ENCODE measurements at places on chromosomes 7 and 10.

DNA sequence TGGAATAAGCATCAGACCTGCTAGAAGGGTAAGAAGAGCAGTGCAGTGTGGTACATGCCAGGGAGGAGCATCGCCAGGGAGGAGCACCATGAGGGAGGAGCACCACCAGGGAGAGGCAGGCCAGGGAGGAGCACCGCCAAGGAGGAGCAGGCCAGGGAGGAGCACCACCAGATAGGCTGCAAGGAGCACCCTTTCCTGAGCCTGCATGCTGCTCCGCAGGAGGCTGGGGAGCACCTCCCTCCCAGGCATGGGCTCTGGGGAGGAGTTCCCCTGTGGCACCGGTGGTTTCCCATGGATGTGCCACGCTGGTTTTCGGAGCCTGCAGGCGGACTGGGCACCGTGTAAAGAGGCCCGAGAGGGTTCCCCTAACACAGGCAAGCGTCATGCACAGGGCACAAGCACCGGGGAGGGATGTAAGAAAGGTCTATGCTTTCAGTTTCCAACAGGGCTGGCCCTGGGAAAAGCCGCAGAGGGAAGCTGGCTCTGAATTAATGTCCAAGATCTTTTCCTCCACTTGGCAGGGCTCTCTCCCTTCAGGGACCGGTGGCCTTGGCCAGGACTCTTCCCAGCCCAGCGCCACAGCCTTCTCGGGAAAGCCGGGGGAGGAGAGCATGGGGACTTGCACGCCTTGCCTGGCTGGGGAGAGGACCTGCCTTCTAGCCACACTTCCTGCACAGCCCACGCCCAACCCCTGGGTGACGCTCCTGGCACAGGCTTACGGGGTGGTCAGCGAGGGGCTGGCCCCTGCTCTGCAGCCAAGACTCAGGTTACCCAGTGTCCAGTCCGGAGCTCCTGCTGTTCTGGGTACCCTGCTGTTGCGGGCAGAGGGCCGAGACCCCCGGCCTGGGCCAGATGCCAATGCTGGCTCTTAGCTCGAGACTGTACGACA is 11.5 kb upstream of the GPER1 start:
- DNase-seq = no peak

GRCh38 chr10:104509981-104510380 is 131.1 kb upstream of the SORCS3 start:
- no peak for DNase-seq

DNA sequence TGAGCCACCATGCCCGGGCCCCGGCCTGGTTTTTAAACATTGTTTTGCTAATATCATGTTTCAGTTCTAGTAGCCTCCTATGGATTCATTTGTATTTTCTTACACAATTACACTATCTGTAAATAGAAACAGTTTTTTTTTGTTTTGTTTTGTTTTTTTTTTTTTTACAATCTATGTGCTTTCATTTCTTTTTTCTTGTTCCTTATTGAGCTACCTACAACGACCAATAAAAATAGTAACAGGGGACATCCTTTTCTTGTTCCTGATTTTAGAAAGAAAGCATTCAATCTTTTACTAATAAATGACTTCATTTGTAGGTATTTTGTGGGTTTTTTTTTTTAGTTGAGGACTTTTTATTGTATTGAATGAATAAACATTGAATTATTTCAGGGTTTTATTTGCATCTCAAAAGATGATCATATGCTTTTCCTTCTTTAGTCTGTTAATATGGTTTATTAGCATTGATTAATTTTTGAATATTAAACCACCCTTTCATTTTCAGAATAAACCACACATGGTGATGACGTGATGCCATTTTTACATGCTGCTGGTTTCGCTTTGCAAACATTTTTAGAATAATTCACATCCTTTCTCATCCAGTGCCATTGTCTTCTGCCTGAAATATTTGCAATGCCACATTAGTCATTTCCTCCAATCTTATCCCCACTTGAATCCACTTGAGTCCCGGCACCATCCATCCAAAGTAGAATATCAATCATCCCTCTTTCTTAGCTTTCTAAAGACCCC is 18.1 kb upstream of the AKR1E2 start:
- peak; percentile 84 for DNase-seq

DNA sequence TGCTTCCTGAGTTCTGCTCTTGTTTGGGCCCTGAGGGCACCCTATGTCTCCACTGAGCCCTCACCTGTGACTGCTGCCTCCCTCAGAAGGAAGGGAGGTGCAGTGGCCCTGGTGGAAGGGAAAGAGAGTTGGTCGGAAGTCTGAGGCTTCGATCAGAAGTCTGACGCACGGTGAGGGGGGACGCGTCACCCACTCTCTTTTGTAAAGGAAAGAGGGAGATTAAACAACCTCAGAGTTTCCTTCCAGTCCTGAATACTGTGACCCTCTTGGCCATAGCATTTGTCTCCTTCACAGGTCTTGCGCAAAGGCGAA is 31.4 kb upstream of the TRIM8 start:
- no peak for DNase-seq

- DNase-seq = no peak
Measured at GRCh38 chr10:14003517-14004184, 327.1 kb downstream of the FRMD4A start.

DNA sequence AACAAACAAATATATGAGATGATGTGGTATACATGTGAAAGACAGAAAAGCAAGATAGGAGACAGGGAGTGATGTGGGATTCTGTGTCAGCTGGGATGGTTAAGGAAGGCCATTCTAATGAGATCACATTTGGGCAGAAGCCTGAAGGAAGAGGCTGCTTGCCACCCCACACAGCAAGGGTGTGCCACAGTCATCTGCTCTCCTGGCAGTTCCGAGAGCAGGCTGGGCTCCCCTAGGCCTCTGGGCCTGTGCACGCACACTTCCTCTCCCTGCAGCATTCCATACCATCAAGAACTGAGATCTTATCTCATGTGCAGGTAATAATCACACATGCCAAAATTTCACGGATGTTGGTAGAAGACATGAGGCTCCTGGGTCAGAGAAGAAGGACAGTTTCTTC is 43.1 kb downstream of the SYPL1 start:
- no peak for DNase-seq

DNA sequence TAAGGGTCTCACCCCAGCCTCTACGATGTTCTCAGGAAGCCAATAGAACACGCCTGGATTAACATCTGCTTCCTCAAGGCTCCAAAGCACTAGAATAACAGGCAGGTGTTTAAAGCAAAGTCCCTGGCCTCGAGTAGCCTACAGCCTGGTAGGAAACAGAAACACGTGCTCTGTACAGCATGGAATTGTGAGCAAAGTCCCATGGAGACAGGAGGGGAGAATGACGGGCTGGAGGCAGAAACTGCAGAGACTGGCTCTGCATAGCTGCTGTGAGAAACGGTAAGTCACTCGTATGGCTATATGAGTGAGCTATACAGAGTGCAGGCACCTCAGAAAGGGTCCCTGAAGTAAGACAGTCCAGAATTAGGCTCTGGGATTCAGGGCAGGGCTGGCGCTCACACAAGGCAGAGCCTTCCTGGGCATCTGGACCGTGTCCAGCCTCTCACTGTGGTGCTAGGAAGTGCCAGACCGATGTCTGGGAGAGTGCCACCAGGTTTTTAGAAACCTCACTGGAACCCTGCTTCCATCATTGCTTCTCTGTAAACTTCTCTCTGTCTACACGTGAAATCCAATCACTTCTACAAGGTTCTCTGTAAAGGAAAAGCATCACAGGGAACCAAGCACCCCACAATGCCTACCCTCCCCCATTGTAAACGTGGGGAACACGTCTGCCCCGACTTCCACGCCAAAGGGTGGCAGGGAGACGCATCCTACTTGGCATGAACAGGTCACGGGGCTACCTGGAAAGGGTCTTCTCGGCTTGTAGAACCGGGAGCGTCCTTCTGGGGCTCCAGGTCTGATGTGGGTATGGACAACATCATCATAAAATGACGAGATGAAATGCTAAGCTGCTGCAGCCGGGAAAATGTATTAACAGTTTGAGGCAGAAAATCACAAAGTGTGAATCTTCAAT is 38.8 kb upstream of the SHH start:
- no peak for DNase-seq

GRCh38 chr7:116588641-116589594 is 64.1 kb downstream of the CAV1 start:
- peak; percentile 82 for DNase-seq

GRCh38 chr10:14163377-14164086 is 167.2 kb downstream of the FRMD4A start:
- no peak for DNase-seq

- DNase-seq = no peak
Measured at GRCh38 chr7:13821152-13821787, 168.2 kb downstream of the ETV1 start.

GRCh38 chr10:113056030-113056429 is 106.0 kb downstream of the TCF7L2 start:
- DNase-seq = no peak

DNA sequence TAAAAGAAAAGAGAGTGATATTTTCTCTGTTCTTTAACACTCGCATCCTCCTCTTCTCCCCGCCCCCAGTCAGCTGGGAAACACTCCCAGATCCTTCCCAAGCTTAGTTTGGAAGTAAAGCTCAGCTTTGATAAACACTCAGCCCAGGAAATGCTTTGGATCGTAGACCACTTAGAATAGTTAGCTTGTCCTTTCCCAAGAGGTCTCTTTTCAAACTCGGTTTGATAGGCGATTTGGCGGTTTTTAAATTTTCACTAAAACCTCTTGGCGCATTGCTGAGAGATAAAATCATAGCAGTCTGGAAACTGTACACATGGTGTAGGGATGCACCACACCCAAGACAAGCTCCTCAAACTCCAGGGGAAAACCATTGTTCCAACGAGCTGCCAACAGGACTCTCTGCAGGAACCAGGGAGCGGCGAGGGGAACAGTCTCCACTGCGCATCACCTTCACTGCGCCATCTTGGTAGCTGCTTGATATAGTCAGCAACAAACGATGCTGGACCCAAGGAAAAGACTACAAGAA is 22.3 kb downstream of the SMURF1 start:
- DNase-seq = no peak

- no peak for DNase-seq
Measured at GRCh38 chr10:77309509-77309908, 328.1 kb downstream of the KCNMA1 start.

DNA sequence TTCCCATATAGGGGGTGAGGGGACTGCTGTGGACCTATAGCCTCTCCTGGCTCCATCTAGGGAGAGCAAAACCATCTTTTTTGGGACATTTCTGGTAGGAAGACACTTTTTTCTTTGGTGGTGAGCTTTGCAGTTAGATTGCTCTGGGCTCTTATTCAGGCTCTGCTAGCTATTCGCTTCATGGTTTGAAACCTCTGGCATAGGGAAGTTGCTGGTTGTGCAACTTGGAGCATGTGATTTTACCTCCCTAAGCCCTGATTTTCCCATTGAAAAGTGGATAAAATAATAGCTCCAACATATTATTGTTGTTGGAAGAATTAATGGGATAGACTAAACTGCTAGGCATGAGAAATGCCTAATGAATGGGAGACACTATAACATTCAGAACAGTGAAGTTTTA is 69.6 kb downstream of the CYP26A1 start:
- DNase-seq = no peak

GRCh38 chr10:117134306-117135025 is 3.6 kb downstream of the VAX1 start:
- DNase-seq = no peak

DNA sequence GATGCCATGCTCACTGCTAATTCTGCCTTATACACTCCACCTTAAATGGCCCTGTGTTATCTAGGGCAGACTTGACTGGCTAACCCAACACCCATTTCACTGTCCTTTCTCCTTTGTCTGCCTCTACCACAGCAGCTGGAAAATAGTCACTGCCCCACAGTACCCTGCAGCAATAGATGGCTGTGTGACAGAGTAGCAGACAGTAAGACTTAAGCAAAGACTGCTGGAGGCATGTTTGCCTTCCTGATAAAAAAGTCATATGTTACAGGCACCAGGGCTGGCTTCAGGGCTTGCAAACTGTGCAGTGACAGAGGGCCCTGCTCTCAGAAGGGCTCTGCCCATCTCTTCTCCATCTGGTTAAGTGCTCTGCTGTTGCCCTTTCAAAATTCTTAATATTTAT is 332.6 kb upstream of the GHITM start:
- no peak for DNase-seq

- DNase-seq = no peak
Measured at GRCh38 chr7:82414389-82414788, 29.2 kb downstream of the CACNA2D1 start.

GRCh38 chr10:120580918-120581895 is 124.2 kb downstream of the PLPP4 start:
- DNase-seq = peak; percentile 93

DNA sequence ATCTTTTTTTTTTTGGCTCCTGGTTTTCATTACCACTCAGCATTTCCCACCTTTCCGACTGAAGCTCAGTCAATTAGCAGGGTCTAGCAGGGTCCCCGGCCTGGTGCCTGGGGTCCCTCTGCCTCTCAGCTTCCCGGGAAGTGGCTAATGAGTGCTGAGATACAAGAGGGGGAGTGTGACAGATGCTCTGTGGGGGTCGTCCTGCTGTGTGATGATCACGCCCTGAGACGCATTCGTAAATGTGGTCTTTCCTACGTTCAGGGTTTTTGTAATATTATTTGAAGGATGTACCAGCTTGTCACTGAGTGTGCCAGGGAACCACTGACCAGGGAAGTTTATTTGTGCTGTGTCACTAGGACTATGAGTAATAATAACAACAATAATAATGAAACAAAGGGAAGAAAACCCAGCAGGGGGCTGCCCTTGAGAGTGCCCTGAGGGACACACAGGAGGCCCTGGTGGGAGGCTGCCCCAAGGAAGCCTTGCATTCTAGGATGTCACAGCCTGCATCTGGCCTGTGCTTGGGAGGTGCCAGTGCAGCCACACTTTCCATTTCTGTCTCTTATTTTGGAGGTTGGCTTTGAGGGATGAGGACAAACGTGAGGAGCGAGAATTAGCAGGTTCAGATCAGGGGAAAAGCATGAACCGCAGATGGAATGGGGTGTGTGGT is 337.8 kb downstream of the ADARB2 start:
- no peak for DNase-seq

DNA sequence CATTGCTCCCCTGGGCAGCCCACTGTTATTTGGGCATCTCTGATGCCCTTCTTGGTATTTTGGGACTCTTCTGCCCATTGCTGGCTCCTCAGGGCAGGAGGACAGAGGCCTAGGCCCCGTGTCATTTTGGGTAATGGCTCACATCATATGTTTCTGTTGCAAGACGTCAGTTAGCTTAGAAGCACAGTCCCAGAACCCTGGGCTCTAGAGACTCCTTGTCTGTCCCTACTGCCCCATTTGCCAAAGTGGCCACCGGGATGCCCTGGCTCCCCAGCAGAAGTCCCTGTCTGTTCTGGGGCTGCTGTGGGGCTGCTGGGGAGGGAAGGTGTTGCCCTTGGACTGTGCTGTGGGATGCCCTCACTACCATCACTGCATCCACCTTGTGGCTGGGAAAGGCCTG is 48.8 kb downstream of the ADCYAP1R1 start:
- DNase-seq = no peak

Measured in ACHN (cell line).